ENCODE measurements at places on chromosomes 3 and 15.

- no peak for DNase-seq
Observed at GRCh38 chr3:82137050-82137449, 375.6 kb upstream of the GBE1 start.

GRCh38 chr3:127598841-127599570 is 795 bp downstream of the MCM2 start:
- DNase-seq, result no peak

- DNase-seq, result no peak
Observed at GRCh38 chr15:23913635-23914034, 226.5 kb upstream of the NDN start.

DNA sequence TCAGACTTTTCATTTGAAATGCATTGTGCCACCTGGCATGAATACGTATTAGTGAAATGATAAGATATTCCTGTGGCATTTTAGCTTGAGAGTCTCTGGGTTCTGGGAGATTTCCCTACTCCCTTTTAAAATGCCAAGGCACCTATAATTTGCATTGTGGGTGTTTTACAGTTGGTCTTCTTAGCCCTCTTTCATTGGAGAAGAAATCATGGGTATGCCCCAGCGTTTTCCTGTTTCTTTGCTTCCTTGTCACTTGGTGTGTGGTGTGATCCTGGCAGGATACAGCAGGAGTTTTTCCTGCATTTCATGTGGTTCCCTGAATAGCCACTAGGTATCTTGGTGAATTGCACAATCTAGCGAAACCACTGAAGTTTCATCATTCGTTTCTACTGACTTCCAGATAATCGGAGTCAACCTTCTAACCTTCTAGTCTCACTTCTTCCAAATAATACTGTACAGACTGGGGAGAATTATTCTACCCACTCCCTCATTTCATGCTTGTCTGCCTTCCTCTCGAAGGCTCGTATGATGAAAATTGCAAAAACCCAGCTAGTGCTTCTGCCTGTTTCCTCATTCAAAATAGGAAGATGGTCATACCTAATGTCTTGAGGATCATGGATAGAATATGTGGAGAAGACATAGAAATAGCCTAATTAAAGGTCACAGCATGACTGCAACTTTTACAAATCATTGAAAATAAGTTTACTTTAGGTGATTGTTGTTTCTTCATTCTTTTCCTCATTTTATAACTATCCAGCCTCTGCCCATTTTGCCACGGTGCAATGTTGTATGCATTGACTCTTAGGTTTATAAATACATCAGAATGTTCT is 2.6 kb downstream of the BHLHE40 start:
- DNase-seq, result no peak
